ENCODE measurements at places on chromosomes 16 and 17.
A peak's percentile ranks its signal among the peaks of the same experiment; 100 is the strongest.

- no peak for DNase-seq
Observed at GRCh38 chr16:53792161-53792951, 88.4 kb downstream of the FTO start.

- DNase-seq = no peak
Observed at GRCh38 chr17:31691251-31691905, 167.7 kb downstream of the COPRS start.

GRCh38 chr17:39576187-39576586 lies 31.5 kb downstream of the NEUROD2 start:
- DNase-seq = peak; percentile 56

DNA sequence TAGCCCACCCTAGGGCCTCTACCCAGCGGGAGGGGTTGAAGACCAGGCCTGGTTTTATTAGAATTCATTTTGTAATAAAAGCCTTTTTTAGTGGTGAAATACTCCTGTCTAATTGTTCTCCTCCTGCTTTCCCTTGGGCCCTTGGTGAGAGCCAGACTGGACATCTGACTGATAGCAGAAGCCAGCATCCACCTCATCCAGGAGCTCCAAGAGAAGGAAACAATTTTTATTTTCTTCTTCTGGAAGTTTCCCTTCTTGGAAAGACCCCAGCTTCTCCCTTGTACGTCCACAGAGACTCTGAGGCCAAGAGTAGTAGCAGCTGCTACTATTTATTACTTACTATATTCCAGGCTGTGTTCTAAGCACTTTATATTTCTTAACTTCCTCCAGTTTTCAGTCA lies 4.0 kb upstream of the PHKG2 start:
- no peak for DNase-seq

DNA sequence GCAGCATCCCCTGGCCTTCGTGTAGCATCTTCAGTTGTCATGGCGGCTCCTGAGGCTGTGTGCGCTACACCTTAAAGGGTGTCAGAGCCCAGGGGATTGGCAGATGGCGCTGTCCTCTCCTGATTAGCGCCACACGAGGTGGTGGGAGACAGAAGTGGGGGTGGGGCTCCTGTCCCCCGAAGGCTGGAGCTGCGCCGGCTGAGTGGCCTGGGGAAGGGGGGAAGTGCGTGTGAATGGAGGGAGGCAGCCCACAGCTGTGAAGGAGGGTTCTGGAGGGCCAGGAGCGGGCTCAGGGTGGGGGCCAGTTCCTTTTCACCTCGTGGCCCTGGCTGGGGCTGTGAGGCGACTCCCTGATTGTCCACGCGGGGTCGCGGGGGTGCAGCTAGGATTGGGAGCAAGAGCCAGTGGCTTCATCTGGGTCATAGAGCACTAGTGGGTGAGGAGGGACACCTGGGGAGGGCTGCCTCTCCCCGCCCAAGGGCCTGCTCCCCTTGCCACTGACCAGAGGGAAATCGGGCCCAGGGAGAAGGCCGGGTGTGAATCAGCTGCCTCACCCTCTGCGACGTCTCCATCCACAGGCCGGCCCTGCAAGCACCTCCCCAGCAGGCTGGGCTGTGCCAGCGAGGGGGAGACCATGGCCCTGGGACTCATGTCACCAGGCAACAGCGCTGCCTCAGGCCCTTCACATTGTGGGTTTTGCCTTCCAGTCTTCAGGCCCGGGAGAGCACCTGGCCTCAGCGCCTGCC lies 14.1 kb downstream of the BAHCC1 start:
- DNase-seq = peak; percentile 87

DNA sequence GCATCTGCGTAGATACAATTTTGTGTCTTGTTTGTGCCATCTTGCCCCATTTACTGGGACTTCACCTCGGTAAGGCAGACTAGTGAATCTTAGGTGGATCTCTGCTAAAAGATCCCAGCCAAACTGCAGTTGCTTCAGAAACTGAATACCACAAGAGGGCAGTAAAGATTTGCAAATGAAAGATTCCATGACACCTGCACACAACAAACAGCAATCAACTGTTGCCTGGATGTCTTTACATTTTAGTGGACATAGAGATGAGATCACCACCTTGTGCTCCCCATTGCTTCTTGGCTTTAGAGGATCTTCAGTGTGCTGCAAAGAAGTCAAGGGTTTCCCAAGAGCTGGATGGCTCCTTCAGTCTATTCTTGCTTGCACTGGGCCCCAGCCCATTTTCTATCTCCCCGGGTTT lies 119.2 kb upstream of the CACNG5 start:
- peak; percentile 55 for DNase-seq

DNA sequence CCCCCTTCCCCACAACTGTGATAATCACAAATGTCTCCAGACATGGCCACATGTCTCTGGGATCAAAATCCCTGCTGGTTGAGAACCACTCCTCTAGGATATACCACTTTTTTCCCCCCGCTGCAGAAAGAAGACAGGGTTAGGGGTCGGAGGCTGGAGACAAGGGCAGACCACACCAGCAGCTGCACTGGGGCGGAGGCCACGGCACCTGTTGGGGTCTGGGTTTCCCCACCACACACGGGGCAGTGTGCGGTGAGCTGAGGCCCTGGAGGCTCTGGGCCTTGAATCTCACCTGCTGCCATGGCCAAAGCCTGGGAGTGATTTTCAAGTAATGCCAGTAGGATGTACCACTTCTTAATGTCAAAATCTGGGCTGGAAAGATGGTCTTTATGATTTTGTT lies 320.5 kb downstream of the SNX29 start:
- DNase-seq = no peak

DNA sequence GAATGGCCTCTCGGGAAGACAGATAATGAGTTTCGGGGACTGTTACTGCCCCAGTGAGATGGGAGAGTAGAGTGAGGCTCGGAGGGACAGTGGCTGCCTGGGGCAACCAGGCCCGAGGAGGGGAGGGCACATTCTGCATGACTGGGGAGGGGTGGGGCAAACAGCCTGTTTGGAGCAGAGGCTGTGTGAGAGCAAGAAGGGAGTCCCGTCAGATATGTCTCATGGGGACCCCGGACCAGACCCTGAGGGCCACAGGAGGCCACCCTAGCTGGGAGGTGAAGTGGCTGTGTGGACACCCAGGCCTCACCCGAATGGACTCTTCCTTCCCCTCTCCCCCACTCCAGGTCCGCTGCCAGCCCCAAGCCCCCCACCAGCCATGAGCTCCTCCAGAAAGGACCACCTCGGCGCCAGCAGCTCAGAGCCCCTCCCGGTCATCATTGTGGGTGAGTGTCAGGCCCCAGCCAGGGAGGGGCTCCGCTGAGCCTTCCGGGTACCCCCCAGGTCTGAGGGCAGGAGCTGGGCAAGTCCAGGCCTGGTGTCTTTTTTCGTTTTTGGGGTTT lies 4.3 kb downstream of the OSGIN1 start:
- DNase-seq = no peak

DNA sequence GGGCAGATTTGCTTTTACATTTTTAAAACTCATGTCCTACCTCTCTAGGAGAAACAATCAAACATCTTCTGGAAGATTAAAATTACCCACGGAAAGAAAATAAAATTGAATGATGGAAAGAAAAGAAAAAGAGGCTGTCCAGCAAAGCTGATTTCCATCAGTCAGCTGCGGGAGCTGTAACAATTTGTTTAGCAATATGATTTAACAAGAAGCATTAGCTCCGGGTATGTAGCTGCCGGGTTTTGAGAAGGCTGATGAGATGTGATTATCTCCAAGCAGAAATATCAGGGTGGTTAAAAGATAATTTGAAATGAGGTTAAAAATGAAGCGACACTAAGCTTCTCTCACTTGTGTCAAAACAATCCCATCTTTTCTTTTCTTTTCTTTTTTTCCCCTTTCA lies 608.9 kb upstream of the SALL1 start:
- DNase-seq = no peak

DNA sequence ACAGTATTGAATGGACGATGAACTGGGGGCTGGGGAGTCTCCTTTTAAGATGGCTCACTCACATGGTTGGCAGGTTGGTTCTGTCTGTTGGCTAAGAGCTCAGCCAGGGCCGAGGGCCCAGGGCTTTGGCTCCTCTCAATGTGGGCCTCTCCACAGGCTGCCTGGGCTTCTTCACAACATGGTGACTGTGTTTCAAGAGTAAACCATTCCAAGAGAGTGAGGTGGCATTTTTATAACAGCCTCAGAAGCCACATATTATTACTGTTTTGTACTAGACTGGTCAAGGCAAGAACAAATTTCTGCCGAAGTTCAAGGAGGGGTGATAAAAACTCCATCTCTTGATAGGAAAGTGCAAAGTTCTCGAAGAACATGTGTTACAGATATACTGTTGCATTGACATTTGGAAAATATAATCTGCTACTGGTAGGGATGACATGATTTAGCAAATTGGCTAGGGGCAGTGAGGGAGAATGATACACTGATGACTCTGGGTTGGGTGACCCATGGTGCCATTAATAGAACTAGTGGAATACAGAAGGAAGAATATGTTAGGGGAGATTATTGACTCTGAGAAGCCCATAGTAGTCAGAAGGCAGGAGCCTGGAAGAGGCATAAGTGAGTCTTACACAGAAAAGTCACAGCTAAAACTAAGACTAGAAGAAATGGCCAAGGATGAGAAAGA lies 13.7 kb downstream of the KRABD2 start:
- no peak for DNase-seq

DNA sequence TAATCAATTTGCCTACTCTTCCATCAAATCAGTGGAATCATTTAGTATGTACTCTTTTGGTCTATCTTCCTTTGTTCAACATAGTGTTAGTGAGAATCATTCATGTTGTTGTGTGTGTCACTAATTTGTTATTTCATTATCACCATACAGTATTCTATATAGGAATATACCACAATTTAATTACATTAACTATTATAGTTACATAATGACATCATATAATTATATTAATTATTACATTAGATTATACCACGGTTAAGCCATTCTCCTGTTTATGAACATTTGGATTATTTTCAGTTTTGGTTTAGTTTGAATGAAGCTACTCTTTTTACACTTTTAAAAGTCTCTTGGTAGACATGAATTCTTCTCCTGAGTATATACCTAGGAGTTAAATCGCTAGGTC lies 40.4 kb downstream of the MYO1D start:
- DNase-seq = no peak

- DNase-seq = no peak
Observed at GRCh38 chr16:17691899-17692176, 221.1 kb upstream of the XYLT1 start.

- no peak for DNase-seq
Observed at GRCh38 chr17:76710863-76711611, at the start of gene MXRA7. Gene MXRA7, minus strand, starts transcription at chr17:76710965. Its CDS starts 19 bp downstream, at chr17:76710946.

DNA sequence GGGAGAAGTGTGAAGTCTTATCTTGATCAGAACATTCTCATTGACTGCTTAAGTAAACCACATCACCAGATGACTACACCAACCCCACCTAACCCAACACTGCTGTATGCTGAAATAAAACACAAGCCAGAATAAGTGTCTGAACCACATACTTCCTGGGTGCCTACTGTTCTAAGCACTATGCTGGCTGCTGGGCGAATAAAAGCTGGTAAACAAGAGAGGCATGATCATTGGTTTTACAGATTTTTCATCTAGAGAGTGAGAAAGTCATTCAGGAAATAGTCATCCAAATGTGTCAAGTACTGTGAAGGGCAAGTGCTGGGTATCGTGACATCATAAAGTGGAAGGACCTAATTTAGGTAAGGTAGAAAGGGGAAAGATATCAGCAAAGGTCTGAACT lies 199.0 kb upstream of the SOX9 start:
- DNase-seq = no peak

Measured in common myeloid progenitor, CD34-positive (primary cell).